ENCODE measurements at places on chromosomes 5 and 9.

DNA sequence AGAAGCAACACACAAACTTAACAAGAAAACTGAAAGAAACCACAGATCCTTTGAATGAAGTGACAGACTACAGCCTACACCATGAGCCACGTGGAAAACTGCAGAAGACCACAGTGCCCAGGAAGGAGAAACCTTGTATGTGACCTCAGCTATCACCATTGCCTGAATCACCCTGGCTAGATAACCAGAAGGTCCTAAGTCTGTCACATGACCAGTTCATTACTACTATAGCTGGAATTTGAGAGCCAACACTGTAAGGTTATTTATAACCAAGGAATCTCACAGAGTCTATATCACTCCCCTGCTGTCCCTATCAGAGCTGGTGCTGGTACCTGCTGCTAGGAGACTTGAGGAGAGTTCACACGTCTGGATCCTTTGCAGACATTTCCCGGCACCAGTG, 90.3 kb upstream of the FBXL17 start:
- DNase-seq = no peak

DNA sequence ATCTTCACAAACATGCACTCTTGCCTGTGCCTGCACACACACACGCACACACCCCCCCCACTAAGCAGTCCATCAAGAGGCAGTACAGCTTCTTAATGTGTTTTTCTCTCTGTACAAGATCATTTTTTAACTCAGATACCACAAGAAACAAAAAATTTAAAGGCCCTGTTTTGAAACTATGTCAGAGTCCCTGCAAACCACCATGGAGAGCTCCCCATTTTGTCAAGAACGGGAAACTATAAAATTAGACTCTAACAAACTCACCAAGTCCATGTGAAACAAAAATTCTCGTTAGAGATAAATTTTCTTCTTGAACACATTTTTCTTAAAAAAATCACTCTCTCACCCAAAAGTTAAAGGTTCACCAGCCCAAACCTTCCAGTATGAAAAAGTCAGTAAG, 86.3 kb downstream of the ELAVL2 start:
- DNase-seq = peak; percentile 1

DNA sequence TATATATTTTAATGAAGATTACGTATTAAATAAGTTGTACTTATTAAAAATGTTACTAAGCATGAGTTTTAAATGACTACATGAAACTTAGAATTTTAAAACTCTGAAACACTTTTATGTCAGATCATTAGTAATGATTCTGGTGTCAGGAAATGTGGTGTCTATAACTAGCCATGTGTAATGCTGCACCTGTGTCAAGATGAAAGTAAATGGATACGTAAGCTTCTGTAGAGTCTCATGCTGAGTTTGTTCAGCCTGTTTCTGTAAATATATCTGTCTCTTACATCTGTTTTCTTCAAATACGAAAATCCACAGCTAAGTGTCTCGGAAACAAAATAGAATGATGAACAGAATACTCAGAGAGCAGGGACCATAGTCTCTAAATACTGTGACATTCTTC, 278.0 kb upstream of the SMC2 start:
- DNase-seq = no peak

DNA sequence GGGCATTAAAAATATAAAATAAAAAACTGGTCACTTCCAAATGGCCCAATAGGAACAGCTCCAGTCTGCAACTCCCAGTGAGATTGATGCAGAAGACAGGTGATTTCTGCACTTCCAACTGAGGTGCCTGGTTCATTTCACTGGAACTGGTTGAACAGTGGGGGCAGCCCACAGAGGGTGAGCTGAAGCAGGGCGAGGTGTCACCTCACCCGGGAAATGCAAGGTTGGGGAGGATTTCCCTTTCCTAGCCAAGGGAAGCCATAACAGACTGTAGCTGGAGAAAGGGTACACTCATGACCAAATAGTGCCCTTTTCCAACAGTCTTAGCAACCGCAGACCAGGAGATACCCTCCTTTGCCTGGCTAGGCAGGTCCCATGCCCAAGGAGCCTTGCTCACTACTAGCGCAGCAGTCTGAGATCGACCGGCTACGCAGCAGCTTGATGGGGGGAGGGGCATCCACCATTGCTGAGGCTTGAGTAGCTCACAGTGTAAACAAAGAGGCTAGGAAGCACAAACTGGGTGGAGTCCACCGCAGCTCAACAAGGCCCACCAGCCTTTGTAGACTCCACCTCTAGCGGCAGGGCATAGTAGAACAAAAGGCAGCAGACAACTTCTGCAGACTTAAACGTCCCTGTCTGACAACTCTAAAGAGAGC, 12.7 kb downstream of the RLN1 start:
- no peak for DNase-seq

GRCh38 chr5:59999056-59999455, 105.5 kb upstream of the PDE4D start:
- no peak for DNase-seq

DNA sequence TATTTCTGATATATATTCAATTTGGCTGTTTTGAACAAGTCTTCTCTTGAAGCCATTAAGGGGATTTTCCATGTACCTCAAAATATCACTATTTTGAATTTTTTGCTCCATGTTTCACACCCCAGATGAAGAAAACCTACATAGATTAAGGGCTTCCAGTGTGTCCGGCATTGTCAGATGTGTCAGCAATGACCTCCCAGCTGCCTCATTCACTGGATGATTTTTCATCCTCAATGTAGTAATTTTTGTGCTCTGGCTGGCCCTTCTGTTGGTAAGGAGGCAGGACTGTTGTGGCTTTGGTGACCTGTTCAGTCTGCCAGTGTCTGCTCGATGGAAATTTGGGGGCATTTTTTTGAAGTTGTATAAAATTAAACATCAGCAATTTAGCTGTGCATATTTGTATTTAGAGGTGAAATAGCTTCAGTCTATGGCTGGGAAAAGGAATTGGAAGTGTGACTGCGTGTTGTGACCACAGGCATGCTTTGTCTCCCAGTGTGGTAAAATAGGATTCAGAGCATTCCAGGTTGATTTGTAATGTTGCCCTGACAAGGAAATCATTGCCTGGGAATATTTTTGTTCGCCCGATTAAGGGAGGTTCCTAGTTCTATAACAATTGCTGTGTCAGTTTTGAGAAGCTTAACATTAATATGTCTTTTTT, 312.4 kb downstream of the ARHGEF28 start:
- DNase-seq = peak; percentile 48

DNA sequence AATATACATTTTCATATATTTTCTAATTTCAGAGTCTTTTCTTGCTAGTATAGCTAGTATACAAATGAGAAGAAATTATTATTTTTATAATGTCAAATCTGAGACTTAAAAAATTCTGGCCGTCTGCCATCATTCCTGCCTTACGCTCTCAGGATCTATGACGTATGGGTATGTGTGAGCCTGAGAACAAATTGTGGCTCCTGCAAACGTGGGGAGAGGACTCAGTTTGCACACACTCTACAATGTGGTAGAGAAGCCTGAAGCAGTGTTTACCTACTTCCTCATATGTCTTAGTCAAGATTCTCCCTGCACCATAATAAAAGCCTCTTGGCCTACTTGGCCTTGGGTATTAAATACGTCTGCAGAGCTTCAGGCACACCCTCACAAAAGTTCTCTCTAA, 825.4 kb downstream of the SEMA5A start:
- DNase-seq = no peak

GRCh38 chr5:170538696-170539586, 35.1 kb downstream of the KCNIP1 start:
- no peak for DNase-seq

- DNase-seq = no peak
These were observed 252.8 kb upstream of the PPP1R2B start for GRCh38 chr5:156597276-156597675.

DNA sequence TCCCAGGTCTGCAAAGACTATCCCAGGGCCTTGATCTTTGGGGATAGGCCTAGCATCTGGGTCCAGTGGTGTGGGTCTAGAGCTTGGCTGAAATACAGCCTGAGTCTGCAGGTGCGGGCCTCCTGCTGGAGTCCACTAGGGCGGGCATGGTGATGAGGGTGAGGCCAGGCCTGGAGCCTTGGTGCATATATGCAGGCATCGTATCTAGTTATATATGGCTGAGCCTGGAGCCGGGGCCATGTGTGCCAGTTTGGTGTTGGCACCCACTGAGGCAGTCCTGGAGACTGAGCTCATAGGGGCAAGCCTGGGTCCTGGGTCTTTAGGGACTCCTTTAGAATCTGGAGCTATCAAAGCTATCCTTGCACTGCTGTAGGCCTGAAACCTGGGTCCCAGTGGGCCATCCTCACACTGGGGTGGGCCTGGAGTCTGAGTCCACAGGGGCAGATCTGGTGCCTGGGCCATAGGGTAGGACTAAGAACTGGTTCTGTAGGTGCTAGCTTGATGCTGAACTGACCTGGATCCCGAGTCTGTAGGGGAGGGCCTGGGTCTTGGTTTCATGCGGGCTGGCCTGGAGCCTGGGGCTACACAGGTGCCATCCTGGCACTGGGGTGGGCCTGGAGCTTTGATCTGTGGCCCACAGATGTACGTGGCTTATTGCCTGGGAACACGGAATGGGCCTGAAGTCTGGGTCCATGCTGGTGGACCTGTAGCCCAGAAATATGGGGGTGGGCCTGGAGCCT, 346.5 kb upstream of the MEF2C start:
- DNase-seq = no peak

GRCh38 chr5:110880413-110880812, 141.6 kb downstream of the SLC25A46 start:
- no peak for DNase-seq

DNA sequence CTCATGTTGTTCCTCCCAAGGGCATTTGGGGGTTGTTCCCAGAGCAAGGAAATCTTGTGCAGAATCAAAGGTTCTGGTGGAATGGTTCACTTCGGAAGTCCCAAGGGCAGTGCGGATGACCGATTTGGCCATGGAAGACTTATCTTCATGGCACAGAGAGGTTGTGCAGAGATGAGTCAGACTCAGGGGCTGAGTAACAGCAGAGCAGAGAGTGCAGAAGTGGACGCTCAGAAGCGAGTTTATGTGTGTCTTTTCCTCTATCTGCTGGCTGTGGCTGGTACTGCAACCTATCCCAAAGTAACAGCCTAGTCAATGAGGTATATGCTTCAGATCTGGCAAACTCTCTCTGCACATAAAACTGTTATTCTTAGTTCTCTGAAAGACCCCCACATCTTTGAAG, 118.1 kb downstream of the DPYSL3 start:
- DNase-seq = no peak

GRCh38 chr5:126443374-126443851, 20.2 kb downstream of the GRAMD2B start:
- no peak for DNase-seq

DNA sequence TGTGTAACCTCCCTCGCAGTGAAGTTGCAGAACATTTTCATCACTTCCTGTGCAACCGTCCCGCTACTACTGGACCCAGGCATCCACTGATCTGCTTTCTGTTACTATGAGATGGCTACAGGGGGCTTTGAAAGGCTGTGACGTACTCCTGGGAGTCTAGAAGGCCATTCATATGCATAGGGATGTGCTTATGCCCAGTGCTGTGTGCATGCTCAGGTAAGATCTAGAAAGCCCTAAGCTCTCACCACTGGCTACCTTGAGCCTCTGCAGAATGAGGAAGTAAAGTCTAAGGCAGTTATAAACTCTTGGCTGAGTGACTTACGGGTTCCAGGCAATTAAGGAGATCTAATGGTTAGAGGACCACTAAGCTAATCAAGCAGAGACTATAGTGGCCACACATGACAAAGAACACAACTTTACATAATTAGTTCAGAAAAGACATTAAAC, 11.8 kb downstream of the HNRNPAB start:
- no peak for DNase-seq

- no peak for DNase-seq
These were observed 136.4 kb upstream of the TAS2R1 start for GRCh38 chr5:9766581-9766980.

GRCh38 chr5:79974886-79975285, 16.2 kb downstream of the MTX3 start:
- DNase-seq = no peak

GRCh38 chr5:134555890-134556311, 30.4 kb downstream of the JADE2 start:
- no peak for DNase-seq

DNA sequence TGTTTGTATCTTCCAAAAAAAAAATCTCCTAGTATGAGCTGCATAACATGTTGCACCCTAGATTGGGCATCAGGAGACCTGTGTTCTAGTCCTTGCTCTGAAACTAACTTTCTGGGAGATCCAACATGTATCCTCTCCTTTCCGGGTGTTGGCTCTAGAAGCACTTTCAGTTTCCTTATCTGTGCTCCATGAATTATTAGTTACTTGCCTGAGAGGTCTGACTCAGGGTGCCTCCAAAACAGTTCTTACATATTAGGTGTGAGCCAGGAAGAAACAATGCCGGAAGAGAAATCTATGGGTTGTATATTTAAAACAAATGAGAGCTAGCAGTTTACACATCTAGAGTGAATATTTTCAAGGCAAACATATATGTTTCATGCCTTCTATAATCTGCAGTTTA, 36.7 kb upstream of the SLC36A2 start:
- no peak for DNase-seq

GRCh38 chr5:103706939-103707682, 144.5 kb upstream of the NUDT12 start:
- peak; percentile 28 for DNase-seq

DNA sequence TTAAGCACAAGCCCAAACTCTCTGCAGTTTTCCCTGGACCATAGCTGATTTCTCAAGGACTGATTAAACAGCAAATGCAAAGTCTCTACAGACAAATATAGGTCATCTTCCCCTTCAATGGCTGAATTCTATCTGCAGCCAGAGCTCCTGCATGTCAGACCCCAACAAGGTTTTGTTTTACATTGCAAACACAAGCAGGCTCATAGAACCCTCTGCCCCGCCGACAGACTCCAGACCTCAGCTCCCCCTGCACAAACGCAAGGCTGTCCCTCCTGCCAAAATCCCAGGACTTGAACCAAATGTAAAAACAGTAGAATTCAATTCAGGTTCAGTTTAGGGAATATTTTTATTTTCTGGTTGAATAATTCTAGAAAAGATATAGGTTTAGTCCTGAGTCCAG, 526.7 kb upstream of the TRPC7 start:
- no peak for DNase-seq

DNA sequence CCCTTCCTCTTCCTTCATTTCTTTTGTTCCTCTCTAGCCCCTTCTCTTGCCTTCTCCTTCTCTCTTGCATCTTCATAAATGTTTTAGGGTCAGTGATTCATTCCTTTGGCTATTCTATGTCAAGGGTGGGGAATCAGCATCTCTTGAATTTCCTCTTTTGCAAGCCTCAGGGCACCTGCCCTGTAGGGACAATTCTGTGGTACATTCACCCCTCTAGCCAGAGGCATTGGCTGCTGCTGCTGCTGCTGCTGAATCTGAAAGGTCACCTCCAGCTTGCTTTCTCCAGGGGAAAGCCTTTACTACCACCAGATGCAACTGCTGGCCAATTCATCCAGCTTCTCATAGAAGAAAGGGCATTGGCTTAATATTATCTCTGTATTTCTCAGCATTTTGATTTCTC, 87.3 kb downstream of the INSYN2B start:
- no peak for DNase-seq

DNA sequence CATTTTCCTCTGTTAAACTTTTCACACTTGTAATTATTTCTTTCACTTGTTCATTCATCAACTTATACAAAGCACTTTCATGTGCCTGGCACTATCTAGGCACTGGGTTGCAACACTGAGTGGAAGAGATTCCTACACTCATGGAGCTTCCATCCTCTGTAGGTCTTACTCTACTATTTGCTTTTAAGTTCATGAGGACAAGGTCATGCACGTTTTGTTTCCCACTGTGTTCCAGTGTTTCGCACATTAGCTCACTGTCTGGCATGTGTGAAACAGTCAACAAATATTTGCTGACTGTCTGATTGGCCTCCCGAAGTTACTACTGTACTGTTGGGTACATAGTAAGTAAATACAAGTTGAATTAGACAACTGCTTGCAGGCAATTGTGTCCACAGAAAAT, 87.9 kb upstream of the IFNK start:
- no peak for DNase-seq
